Type B pancreatic cell (in vitro differentiated cells): ENCODE measurements at places on chromosomes 2 and 18. TPM values are rescaled to one million over a fixed set of nuclear protein-coding genes. Genes with fewer than 3 reads are reported as not detected.

Gene POMC
- 0.87 and 1.5 TPM in 2 replicates for total RNA-seq

Gene SETBP1
- 17.3 and 62.7 TPM in 2 replicates for total RNA-seq

Gene SFTPB
- 2.7 and 23.0 TPM in 2 replicates for total RNA-seq

Gene LBX2
- 1.5 and 2.8 TPM in 2 replicates for total RNA-seq
